ENCODE measurements at places on chromosomes 3 and 15.

DNA sequence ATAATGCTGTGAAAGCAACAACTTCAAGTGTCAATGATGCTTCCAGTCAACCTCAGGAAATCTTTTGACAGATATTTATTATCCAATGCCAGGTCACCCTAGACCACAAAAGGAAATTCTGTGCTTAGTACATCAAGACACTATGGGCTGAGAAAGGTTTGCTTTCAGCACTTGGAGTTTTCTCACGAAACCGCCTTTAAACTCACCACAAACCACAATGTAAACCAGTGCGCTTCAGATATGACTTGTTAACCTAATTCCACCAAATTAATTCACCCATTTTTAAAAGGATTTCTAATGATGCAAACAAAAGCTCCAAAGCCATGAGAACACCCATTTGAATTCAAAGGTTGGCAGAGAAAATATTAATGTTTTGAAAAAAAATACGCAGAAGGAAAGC lies 292.9 kb upstream of the NR2F2 start:
- no peak for DNase-seq

DNA sequence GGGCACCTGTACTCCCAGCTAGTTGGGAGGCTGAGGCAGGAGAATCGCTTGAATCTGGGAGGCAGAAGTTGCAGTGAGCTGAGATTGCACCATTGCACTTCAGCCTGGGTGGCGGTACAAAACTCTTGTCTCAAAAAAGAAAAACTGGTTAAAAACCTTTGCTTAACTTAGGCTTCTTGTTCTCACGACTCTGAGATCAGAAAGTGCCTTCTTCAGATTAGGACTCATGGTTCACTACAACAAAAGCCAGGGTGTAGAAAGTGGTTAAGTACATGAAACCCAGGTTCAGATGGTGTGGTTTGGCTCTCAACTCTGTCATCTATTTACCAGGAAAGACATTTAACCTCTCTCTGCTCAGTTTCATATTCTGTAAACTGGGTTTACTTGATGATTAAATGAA lies 168.4 kb downstream of the TUSC7 start:
- DNase-seq = no peak

- DNase-seq = peak; percentile 7
These were observed 305.6 kb downstream of the LSAMP start for GRCh38 chr3:116139641-116140040.

GRCh38 chr3:132783152-132783551 lies 60.9 kb upstream of the NPHP3 start:
- no peak for DNase-seq

GRCh38 chr3:183906234-183906921 lies 21.7 kb upstream of the PARL start:
- DNase-seq = no peak

DNA sequence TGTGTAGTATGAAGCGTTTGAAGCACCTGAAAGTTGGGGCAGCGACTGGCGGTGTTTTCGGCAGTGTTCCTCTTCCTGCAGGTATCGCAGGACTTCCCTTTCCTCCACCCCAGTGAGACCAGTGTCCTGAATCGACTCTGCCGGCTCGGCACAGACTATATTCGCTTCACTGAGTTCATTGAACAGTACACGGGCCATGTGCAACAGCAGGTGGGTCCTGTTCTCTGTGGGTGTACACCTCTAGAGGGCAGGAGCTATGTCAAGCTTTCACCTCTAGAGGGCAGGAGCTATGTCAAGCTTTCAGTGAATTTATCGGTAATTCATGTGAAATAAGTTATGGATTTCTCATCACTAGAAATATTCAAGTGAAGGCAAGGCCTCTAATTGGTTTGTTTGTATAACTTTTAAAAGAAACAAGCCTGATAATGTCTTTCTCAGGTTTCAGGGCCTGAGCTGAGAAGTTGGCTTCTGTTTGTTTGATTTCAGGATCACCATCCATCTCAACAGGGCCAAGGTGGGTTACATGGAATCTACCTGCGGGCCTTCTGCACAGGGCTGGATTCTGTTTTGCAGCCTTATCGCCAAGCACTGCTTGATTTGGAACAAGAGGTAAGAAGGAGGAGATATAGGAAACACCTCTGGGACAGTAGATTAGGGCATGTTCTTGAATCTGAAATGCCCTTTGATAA lies 5.3 kb downstream of the TUBGCP4 start:
- DNase-seq = peak; percentile 14

- DNase-seq = peak; percentile 75
These were observed 133.8 kb downstream of the GREM1 start for GRCh38 chr15:32851572-32851971.

DNA sequence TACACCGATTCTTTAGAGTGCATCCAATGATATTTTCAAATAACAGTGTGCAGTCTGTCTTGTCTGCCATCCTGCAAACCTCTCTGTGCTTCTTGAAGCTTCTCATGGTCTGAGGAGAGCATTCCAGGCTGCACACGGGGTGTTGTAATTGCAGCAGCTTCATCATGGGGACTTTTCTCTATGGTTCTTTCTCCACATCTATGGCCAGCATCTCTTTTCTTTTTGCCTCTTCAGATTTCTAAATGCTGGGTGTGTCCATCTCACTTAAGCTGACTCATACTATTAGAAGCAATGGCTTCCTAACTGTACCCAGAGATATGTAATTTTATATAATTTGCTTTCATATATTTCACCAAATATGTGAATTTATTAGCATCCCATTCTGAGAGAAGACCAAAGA lies 63.8 kb upstream of the EPHB3 start:
- DNase-seq = no peak

- peak; percentile 41 for DNase-seq
These were observed at the start of gene GCHFR for GRCh38 chr15:40763801-40764628. Gene GCHFR (plus strand): TSS chr15:40764068. CDS start chr15:40764181, 113 bp downstream.

GRCh38 chr15:95760508-95760907 lies 570.0 kb upstream of the NR2F2 start:
- DNase-seq = no peak

DNA sequence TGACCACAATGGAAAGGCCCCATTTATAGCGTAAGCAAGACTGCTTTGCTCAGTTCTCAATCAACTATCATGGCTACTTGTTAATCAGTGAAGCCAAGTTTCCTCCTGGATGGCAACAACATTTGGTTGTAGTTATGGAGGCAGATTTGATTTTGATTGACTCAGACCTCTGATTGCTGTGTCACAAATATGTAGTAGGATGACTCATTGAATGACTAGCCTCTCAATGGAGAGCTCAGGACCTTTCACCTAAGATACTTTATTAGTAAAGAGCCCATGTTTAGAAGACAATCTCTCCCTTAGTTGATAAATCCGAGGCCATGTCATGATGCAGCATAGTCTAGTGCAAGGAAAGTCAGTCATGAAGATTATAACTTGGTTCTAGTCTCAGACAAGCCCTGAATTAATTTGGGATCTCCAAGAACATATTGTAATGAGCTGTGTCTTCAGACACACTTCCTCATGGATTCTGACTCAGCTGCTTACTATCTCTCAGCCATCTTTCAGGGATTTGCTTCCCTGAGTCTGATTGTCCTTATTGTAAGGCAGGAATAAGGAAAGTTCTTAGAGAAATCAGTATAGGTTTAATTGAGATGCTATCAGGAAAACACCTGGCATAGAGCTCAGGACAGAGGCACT lies 397.4 kb upstream of the TMCO5A start:
- DNase-seq = peak; percentile 26

- DNase-seq = no peak
These were observed 3.6 kb upstream of the SMAD6 start for GRCh38 chr15:66698318-66698961.

- DNase-seq = no peak
These were observed 239.3 kb upstream of the GBE1 start for GRCh38 chr3:82000773-82001172.

DNA sequence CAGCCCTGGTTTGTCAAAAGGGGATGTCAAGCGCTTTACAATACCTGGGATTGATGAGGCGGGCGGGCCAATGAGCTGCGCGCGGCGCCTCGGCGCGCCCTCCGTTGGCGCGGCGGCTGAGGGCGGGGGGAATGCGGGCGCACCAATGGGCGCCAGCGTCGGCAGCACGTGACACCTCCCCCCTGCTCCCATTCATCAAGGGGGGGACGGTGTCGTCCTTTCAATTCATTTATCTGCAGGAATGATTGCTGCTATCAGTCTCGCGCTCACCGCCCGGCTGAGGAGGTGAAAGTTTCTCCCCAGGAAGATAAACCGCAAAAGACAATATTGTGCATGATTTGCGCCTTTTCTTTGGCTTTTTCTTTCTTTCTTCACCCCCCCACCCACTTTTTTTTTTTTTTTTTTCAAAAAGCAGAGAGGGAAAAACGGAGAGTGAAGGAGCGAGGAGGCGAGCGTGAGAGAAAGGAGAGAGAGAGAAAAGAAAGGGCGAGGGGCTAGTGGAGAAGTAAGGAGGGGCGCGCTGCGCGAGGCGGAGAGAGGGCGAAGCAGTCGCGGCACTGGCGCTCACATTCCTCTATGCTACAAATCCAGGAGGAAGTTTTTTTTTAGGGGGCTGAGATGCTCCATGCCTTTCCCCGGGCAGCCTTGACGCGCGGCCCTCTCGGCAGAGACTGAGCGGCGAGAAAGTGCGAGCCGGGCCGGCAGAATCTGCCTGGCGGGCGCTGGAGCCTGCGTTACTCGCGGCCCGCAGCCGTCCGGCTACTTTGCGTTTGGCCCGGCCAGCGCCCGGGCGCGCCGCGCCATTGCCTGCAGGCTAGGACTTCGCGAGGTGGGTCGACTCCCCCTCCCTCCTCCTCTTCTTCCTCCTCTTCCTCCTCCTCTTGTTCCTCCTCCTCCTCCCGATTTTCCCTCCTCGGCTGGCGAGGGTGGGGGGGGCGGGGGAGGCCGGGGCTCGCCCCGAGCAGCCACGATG lies at the start of gene ZIC1:
TSS of gene ZIC1 (plus strand) at position 223 of the 973 bp plus-strand sequence. CDS start at position 971, 748 bp downstream.
- DNase-seq = no peak

- no peak for DNase-seq
These were observed 80.5 kb downstream of the USF3 start for GRCh38 chr3:113615976-113616375.

GRCh38 chr3:47705391-47705790 lies 76.3 kb downstream of the SMARCC1 start:
- DNase-seq = no peak

DNA sequence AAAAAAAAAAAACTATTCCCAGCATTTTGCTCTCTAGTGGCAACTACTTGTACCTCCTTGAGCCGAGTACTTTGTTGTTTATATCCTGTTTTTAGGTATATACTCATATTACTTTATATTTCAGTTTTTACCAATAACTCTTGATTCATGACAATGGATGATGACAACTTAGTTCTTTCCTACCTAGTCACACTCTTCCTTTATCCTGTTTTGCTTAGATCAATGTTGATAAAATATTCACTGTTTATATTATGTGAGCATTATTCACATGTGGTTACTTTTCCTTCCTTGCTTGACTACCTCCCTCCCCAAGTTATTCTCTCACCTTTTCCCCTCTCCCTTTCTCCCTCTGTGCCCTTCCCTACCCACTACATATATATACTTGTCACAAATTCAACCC lies 53.7 kb downstream of the NKIRAS1 start:
- no peak for DNase-seq

DNA sequence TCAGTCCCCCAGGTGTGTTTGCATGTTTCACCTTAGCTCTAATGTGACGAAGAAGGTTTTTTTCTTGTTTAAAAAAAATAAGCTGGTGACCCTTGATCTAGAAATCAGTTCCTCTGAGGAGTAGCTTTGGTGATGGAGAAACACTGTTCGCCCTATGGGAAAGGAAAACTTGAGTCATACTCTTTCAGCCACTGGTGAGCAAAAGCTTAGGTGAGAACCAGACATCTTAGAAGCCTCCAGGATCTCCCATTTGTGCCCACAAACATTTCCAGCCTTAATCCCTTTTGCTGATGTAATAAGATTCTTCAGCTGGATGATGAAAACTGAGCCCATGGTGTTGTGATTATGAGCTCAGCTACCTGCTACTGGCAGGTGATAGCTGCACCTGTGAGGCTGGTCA lies 37.8 kb downstream of the SLC27A2 start:
- DNase-seq = peak; percentile 66

DNA sequence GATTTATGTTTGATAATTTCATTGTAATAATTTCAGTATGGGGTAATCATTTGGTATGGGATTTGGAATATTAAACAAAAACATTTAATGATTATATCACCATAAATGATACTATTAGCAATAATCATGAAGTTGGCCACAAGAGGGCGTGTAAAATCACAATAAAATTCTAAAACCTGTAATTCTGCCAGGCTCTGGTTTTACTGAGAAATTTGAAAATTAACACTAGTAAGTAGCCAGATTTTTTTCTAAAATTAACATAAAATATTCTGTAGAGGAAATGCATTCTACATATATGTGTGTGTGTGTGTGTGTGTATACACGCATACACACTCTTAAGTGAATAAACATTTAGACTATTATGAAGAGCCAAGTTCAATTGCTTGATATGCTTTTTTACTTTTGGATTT lies 40.5 kb downstream of the FEZF2 start:
- no peak for DNase-seq

DNA sequence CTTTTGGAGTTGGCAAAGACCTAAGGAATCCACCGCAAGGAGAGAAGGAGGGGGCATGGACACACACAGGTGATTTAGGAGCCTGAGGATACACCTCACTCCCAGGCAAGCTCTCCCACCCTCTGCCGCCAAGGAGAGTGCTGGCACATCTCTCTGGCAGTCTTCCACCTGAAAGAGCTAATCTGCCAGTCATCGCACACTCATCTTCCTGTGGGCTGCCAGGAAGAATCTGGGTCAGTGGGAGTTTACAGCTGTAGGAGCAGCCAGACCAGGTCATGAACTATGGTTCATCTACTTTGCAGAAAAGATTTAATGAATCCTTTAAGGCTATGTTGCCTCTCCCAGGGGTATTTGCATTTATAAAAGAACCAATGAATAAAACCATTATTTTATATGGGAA lies 170.6 kb upstream of the TSC22D2 start:
- DNase-seq = peak; percentile 76

DNA sequence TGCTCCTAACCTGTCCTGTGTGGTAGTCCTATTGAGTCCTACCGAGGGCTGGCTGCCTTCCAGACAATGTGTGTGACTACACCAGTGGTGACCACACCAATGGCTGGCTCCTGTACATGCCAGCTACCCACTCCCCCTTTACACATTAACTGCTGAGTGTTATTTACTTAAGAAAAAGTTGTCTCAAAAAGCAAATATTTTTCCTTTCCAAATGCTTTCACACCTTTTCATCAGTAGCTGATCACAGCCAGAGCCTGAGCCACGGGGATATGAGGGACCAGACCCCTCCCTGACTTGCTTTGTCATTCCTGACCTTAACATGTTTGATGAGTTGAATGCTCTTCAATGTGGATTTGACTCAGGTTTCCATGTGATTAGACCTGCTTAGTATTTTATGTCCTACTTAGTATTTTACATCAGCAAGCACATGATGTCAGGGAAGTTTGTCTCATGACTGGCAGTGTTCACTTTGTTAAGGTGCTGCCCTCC lies 29.6 kb upstream of the GREM1 start:
- DNase-seq = peak; percentile 85

GRCh38 chr15:89614164-89614563 lies 38.9 kb downstream of the TICRR start:
- no peak for DNase-seq

DNA sequence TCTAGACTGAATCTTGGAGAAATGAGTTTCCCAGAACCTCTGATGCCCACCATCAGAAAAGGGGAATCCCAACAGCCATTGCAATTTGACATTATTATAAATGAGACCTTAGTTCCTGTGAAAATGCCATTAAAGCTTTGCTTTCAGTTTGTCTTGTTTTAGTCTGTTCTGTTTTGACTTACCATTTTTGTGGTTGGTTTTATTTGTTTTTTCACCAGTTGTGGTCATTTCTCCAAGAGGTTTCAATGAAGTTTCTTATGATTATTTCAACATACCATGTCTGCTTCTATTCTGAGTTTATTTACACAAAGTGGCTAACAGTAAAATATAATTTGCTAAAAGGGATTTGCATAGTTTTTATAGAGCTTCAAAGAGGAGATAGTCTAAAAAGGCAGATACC lies 175.0 kb upstream of the MCTP2 start:
- no peak for DNase-seq

All from foreskin keratinocyte (primary cell).